Activated T-helper 1 cell treated with Interleukin-2 at 50 U/mL for 16 hours (primary cell): ENCODE measurements at places on chromosomes 3 and 15.

DNA sequence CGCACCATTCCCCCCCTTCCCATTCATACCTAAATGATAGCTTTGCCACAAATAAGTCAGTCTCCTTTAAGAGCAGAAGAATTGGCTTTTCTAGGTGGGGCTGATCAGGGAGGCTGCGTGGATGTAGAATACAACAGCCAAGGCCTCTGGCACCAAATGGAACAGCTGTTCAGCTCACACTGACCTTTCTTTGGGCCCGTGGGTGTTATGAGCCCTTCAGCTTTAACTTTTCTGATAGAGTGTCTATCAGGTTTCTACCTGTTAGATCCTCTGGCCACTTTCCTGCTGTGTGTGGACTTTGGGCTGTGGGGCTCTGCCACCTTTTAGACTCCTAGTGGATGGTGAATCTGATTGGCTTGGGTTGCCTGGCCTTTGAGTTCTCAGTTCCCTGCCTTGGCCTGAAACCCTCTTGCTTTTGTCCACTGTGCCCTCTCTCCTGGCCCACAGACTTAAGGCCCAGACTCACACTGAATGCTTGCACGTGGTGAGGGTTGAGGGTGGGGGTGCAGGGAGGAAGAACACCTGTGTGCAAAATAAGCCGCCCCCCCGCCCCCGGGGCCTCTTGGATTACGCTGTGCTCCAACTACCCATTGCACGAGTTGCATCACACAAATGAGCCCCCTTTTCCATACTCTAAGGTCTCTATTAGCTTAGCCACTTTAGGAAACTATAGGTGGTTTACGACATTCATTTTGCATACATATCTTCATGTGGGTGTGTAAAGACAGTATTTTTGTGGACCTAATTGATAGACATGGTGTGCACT, 1.3 kb upstream of the RFX7 start:
- no peak for DNase-seq

GRCh38 chr3:83928903-83929302, 1029.9 kb upstream of the CADM2 start:
- no peak for DNase-seq

DNA sequence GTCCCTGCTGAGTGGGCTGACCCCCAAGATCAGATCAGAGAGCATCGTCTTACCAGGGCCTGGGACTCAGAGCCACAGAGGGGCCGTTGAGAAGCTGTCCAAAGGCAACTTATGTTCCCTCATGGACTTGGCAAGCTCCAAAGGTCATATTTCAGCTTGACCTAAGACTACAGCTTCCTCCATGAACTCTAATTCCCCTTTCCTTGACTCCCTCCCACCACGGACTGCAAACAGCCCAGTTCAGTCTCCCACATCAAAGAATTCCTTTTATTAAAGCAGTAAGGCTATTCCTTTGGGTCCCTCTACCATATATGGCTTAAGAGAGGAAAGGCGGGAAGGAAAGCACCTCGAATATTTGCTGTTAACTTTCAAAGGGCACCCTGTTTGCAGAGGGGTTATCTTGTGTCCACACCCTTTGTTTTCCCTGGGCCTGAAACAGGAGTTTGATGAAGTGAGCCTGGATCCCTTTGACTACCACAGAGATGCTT, 146.1 kb upstream of the THBS1 start:
- DNase-seq, result no peak

- no peak for DNase-seq
Measured at GRCh38 chr15:67745073-67746006, 80.0 kb upstream of the SKOR1 start.

GRCh38 chr3:47083786-47084185, 80.1 kb downstream of the SETD2 start:
- DNase-seq, result no peak

DNA sequence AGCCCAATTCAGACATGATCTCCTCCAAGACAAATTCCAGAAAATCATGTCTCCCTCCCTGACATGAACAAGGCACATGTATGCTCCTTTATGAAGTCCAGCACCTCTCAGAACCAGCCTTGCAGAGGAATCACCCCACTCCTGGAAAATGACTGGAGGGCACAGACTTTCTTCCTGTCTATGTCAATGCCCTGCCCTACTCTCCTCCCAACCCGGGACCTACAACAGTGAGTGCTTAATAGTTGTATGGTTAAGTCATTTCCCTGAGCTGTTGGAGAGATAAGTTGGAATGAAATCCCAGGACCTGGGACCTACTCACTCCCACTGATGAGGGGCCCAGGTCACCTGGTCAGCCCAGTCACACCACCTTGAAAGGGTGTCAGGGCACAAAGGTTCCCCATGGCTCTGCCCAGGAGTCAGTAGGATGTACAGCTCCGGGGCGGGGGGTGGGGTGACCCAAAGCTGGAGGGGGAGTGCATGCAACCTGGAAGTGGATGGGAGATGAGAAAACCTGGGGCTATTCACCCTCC, 80.1 kb upstream of the HERC1 start:
- DNase-seq, result no peak

DNA sequence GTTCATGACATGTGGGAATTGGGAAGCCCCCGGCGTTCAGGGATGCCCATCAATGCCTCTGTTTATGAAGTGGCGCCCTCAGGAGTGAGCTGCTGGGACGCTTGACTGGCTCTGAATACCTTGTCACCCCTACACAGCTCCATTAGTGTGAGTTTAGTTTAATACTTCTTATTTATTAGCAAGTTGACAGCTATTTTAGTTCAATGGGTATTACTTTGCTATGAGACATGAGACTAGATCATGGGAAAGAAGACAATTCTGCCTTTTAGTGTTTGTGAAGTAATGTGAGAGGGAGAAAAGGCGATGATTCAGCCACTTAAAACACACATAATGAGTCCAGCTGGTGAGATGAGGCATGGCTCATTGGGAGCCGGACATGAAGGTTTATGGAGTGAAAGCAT, 678.5 kb downstream of the NR2F2 start:
- no peak for DNase-seq

GRCh38 chr3:155420881-155421486, 127.5 kb upstream of the STRIT1 start:
- DNase-seq, result no peak

DNA sequence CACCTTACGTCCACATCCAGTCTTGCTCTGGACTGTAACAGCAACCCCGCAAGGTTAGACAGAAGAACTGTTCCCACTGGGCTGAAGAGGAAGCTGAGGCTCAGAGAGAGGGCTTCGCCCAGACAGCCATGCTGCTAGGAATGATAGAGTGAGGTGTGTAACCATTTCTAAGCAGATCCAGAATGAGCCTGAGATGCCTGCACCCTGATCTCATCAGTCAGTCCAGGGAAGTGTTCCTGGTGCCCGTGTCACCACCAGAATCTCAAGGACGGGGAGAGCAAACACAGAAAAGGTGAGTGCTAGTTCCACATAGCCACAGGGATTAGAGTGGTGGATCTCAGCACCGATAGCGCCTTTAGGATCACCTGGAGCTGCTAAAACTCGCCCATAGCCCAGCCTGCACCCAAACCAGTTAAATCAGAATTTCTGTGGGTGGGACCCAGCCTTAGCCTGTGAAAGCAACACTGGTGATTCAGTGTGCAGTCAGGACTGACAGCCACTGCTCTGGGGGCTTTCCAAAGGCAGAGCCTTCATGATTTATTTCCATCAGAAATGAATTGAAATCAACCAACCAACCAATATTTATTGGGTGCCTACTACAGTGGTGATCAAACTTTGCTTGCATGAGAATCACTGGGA, 12.3 kb downstream of the ISLR start:
- DNase-seq, result no peak

DNA sequence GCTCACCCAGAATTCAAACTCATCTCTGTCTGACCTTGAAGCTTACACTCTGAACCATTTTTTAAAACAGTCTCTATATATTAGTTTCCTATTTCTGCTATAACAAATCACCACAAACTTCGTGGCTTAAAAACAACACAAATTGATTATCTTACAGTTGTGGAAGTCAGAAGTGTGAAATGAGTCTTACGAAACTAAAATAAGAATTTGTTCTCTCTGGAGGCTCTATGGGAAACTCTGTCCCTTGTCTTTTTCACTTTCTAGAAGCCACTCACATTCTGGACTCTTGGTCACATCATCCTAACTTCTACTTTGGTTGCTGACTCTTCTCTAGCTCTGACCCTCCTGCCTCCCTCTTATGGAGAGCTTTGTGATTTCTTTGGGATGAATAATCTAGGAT, 429.3 kb upstream of the THBS1 start:
- DNase-seq, result no peak

- no peak for DNase-seq
Measured at GRCh38 chr3:48974076-48974864, 15.8 kb upstream of the P4HTM start.

- DNase-seq, result no peak
Measured at GRCh38 chr3:98733053-98733811, 29.9 kb upstream of the ST3GAL6 start.
